Mucosa of gallbladder (tissue), 1 donor: ENCODE measurements at places on chromosomes 7 and 10. TPM values are rescaled to one million over a fixed set of nuclear protein-coding genes. Genes with fewer than 3 reads are reported as not detected.

Gene APBB1IP
- 40.1 TPM for total RNA-seq

- DNase-seq: no peak
These were observed 10.1 kb downstream of the AQP1 start for GRCh38 chr7:30921540-30922401.

Gene CAV1
- total RNA-seq: 239 TPM

DNA sequence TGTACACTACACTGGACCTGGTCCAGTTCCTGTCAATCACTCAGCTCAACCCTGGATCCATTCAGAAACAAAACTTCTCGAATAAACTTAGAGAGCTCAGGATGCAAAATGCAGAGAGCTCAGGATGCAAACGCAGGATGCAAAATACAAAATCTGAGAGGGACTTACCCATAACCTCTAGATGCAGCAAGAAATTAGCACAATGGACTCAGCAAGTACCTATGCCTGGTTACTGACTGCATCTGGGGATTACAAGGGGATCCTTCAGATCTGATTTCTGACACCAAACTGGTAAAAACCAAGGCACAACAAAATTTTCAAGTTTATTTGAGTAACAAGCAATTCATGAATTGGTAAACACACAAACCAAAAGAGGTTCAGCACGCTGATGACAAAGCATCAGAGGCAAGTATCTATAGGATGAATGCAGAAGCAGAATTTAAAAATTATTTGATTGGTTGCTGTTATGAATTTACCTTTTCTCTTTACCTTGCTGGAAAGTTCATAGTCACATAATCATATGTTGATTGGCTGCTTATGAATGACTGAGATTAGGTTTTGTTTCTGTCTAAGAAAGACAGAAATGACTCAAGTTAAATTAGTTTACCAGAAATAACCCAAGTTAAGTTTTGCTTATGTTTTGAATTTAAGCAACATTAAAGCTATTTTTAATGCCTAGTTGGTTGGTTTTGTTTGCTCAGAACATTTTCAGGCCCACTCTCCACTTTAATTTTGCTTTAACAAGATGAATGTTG lies 11.4 kb downstream of the GIMAP6 start:
- DNase-seq: no peak

DNA sequence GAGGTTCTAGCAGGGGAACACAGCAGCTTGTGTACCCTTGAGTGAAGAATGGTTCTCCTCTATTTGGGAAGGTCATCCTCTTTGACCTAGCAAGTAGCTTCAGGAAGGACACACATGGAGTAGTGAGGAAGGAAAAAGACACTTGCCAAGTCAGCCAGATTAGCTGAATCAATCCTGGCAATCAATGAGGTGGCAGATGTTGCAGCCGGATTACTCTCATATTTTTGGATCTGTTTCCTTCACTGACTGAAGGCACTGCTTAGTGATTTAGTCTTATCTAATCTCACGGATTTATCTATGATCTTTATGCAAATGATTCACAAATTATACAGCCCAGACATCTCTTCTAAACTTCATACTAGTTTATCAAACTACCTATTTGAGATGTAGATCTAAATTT lies 218.8 kb downstream of the GPR158 start:
- no peak for DNase-seq

- no peak for DNase-seq
These were observed 57.0 kb downstream of the BRAF start for GRCh38 chr7:140867467-140868462.

DNA sequence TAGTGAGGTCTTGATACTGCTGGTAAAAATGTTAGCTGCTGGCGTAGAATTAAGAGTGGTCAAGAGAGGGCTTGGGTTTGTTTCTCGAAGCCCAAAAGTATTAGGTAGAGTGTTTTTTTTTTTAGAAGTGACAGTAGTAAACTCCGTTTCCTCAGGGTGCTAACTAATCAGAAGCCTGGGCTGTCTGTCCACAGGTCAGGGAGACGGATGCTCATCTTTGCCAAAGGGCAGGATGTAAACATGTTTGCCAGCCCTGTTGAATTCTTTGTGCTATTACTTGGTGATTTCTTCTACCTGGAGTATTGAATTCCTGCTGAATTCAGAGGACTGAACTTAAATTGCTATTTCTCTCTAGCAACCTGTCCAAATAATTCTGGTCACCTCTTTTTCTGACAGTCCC lies 117.1 kb downstream of the SND1 start:
- DNase-seq: no peak

GRCh38 chr7:7719236-7719635 lies 829 bp upstream of the RPA3 start:
- DNase-seq: no peak

Gene TRIM50
- total RNA-seq: 1.3 TPM

Gene ZNF783
- 17.3 TPM for total RNA-seq

DNA sequence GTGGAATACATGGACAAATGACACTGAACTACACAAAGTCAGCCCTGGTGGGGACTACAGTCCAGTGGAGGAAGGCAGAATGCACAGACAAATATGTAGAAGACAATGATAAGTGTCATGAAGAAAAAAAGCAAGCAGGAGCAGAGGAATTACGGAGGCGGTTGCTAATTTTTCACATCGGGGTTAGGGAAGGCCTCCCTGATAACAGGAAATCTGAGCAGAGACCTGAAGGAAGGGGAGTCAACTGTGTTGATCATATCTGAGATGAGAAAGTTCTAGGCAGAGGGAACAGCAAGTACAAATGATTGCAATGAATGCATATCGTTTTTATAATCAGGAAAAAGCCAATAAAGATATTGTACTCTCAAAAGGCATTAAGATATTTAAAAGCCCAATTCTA lies 14.0 kb downstream of the KIAA1549 start:
- DNase-seq: no peak

GRCh38 chr7:78968951-78969350 lies 484.5 kb downstream of the MAGI2 start:
- no peak for DNase-seq

DNA sequence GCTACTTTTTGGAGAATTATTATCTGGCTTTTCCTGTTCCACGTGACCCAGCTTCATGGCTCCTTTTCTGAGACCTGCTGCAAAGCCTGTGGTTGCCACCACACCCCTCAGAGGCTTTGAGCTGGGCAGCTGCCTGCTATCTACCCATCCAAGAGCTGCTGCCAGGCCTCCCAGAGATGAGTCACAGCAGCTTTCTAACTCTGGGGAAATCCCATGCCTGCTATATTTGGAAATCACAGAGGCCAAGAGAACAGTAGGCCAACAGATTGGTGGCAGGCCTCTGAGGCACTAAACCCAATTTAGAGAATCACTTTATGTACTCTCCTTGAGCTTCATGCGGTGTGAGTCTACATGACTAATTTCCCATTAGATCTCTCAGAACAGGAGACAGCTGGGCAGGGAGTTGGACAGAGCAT lies 35.2 kb downstream of the SGCE start:
- peak; percentile 73 for DNase-seq

- DNase-seq: no peak
These were observed 86.8 kb upstream of the CCDC71L start for GRCh38 chr7:106747804-106748203.

Gene RADIL
- 2.4 TPM for total RNA-seq

DNA sequence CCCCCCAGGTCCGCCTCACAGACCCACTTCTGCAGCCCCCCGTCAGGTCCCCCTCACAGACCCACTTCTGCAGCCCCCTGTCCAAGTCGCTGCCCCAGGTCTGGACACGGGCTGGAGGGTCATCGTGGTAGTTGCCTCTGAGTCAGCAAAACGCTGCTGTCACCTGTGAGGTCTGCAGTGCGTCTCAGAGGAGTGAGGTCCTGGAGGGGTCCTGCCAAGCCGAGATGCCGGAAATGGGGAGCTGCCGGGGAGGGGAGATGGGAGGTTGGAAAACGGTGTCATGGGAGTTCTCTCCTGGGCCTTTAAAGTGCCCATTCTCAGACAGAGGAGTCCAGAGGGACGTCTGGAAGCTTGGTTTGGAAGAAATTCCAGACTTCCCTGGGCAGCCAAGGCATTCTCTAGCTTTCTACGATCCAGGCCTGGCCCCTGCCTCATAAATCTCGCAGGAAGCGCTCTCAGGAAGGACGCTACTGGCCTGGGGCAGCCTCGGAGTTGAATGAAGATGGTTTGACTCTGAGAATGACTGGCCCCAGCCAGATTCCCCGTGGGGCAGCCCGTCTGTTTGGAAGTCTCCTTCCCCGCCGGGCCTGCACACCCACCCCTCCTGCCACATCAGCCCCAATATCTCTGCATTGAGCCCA lies 38.7 kb downstream of the CALML3 start:
- no peak for DNase-seq

DNA sequence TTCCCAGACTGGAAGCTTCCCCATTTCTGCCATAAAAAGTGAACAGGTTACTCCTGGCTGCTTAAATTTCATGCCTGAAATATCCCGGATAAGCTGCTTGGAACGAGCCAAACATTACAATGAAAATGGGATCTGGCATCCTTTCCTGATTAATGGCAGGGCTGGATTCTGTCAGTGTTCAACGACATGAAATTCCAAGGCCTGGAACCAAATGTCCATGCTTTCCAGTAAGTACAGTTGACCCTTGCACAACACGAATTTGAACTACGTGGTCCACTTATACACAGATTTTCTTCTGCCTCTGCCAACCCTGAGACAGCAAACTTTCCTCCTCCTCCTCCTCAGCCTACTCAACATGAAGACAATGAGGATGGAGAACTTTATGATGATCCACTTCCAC lies 65.4 kb downstream of the SGMS1 start:
- DNase-seq: no peak

Gene STOX1
- total RNA-seq: 2.6 TPM

Gene TCAF2
- total RNA-seq: 8.9 TPM

Gene ACHE
- total RNA-seq: 8.4 TPM
